Hippocampal formation (tissue), 2 donors: ENCODE measurements at places on chromosomes 3 and 15.
A peak's percentile ranks its signal among the peaks of the same experiment; 100 is the strongest.

GRCh38 chr3:177764377-177764912, 567.2 kb upstream of the TBL1XR1 start:
- DNase-seq = no peak

DNA sequence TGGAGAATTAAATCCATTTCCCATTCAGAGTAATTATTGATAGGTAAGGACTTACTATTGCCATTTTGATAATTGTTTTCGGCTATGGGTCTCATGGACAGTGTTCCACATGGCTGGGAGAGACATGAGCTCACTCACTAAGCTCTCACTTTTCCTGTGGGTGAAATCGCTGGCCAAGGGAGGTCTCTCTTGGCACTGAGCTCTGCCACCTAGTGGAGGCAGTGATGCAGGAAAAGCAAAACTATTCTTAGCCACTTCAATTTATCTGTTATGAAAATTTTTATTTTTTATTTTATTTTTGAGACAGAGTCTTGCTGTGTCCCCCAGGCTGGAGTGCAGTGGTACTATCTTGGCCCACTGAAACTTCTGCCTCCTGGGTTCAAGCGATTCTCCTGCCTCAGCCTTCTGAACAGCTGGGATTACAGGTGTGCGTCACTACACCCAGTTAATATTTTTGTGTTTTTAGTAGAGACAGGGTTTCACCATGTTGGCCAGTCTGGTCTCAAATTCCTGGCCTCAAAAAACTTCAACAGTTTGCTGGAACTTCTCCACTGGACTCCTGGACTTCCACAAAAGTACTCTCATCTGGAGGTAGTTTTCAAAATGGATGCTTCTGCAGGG, 4.7 kb upstream of the RNF13 start:
- peak; percentile 83 for DNase-seq

GRCh38 chr3:66396888-66397287, 103.9 kb downstream of the LRIG1 start:
- DNase-seq = no peak

- no peak for DNase-seq
Measured at GRCh38 chr3:37154668-37155314, 19.6 kb downstream of the LRRFIP2 start.

- no peak for DNase-seq
Measured at GRCh38 chr15:41746802-41747201, 27.5 kb upstream of the MAPKBP1 start.

DNA sequence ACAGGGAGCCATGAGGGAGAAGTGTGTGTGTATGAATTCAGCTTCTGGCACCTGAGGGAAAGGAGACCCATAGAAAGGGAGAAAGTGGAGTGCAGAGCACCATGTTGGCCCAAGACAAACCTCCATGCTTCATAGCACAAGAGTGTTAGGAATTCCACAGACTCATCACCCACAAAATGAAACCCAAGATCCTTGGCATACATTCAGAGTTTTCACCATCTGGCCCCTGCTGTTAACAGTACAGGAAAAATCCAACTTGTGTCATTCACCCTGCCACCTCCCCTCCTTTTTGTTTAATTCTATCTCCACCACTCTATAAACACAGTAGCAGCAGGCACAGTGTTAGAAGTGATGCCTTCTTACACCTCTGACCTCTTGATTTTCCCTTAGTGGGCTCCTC, 60.0 kb upstream of the MNS1 start:
- DNase-seq = no peak

GRCh38 chr3:140441006-140441405, 236.9 kb upstream of the TRIM42 start:
- no peak for DNase-seq

GRCh38 chr3:62830727-62831322, 44.4 kb downstream of the CADPS start:
- no peak for DNase-seq

DNA sequence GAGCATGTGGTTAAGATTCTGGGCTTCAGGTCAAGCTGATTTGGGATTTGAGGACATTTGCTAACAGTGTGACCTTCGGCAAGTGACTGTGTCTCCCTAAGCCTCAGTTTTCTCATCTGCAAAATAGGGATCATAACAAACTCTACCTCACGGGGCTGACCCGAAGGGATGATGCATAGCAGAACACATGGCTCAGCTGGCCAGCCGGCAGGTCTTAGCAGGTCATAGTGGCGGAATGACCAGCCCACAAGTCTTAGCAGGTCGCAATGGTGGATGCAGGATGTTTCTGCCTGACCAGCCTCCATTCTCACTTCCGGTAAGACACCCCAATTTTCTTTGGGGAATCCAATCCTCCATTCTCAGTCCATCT, 63.3 kb downstream of the IQSEC1 start:
- DNase-seq = no peak

- DNase-seq = no peak
Measured at GRCh38 chr15:83843471-83843871, 189.5 kb downstream of the ADAMTSL3 start.

DNA sequence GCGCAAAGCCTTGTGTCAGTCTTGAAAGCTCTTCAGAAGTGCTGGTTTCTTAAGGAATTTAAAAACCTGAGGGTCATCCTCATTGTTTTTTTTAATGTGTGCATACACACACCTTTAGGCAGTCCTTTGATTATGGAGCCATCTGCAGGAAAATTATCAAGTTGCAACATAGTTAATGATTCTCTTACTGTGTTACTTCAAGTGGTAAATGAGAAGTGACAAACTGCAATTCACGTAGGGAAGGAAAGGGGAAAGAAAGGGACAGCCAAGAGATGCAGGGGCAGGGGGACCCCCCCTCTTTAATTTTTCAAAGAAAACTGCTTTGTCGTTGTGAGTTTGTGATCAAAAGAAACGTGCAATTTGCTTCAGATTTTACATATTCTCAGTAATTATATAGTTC, 162.4 kb upstream of the CGNL1 start:
- DNase-seq = peak; percentile 49

GRCh38 chr3:184559336-184559735, 2.2 kb upstream of the EPHB3 start:
- no peak for DNase-seq

- peak; percentile 84 for DNase-seq
Measured at GRCh38 chr15:31326875-31327668, 437 bp downstream of the KLF13 start.

DNA sequence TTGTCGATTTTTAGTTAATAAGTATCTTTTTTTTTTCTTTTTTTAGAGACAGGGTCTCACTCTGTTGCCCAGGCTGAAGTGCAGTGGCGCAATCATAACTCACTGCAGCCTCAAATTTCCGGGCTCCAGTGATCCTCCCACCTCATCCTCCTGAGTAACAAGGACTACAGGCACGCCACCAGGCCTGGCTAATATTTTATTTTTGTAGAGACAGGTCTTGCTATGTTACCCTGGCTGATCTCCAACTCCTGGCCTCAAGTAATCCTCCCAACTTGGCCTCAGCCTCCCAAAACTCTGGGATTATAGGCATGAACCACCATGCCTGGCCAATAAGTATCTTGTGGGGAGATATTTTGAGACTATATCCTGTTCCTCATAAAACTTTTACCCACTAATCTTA, 29.4 kb upstream of the ARID3B start:
- DNase-seq = no peak

GRCh38 chr15:68730471-68730919, 90.2 kb downstream of the ANP32A start:
- peak; percentile 73 for DNase-seq

- no peak for DNase-seq
Measured at GRCh38 chr15:31049111-31049510, 52.4 kb downstream of the TRPM1 start.

- no peak for DNase-seq
Measured at GRCh38 chr3:61650719-61651410, 89.5 kb downstream of the PTPRG start.

DNA sequence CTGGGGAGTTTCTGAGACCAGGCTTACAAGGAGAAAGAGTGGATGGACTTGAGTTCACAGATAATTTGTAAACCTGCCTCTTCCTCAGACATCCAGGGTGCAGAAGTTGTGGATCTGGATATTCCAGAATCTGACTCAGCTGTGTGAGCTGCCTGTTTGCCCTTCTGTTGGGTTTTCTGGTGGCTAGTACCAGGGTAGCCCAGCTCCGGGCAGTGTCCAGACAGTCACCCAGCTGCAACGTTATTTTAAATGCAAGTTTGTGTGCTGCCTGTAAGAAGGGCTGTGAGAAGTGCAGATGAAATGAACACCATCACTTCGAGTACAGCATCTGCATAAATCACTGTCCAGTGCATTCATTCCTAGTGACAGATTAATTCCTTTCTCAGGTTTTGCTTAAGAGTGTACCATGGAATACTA, 1053.0 kb downstream of the TUSC7 start:
- no peak for DNase-seq
